ENCODE measurements at places on chromosomes 5 and 9.

DNA sequence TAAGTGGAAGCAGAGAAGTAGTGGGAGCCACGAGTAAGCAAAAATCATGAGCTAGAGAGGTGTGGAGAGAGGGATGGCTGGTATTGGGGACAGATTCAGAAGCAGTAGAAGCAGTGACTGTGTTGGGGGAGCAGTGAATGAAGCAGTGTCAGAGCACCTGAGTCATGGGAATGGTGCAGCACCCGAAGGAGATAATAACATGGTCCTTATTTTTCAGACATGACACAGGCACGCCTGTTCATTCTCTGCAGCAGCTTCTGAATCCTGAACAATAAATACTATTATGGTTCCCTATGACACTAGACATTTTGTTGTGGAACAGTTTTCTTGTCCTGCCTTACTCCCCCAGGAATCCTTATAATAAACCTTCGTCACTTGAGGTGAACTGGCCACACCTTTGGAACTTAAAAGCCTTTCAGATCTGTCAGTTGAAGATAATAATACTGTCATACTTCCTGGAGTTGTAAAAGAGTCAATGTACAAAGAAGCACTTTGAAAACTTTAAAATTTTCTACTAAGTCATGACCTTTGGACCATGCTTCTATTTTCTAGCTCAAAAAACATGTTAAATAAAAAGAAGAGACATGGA is 7.0 kb upstream of the RASA1 start:
- DNase-seq: no peak

DNA sequence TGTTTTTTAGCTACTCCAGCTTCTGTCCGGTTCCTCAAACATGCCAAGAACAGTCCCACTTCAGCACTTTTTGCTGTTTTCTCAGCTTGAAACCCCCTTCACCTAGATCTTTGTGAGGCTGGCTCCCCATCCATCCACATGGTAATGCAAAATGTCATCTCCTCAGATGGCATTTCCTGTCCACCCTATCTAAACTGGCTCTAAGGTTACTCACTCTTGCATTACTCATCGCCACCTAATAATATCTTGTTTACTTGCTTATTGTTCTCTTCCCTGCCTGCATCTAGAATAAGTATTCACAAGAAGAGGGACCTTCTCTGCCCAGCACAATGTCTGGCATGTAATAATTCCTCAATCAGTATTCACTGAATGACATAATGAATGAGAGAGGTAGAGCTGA is 220.1 kb downstream of the FAM114A2 start:
- DNase-seq: no peak

DNA sequence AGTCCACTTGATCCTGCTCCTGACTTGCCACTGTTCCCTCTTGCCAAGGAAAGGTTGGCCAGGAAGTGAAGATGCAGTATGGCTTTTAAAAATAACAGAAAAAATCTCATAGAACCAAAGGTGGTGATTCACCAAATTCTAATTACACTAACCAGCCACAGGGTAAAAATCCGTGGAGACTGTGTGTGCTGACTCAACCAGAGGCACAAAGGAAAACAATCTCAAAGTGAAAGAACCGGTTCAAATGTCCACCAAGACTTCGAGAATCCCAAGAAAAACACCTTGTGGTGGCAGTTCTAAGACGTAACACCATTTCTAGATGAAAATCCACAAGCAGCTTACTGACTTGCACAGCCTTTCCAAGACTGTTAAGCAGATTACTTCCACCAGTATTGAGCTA is 279.1 kb downstream of the TLE1 start:
- DNase-seq: no peak

DNA sequence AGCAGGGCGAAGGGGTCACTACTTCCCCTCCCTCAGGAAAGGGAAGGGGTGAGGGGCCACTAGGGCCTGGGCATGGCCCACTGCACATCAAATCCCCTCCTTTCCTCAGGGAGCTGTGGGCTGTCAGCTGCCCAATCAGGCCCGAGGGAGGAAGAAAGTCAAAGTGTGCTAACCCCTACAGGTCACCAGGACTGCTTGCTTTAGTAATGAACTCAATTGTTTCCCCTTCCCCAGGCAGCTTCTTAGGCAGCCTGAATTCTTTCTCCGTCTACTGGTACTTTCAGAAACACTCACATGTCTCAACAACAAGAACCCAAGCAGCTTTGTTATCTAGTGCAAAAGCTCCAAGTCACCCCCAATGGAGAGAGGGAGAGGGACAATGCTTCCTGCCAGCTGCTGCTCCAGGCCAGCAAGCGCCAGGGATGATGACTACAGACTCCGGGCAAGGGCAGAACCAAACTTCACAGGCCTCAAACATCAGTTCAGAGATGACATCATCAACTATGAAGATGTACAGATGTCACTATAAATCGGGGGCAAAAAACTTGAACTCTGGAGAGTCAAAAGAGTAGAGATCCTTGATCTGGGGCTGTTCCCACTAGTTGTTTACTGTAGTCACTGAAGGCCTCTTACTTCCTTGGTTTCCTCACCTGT is 100.7 kb downstream of the SLIT3 start:
- DNase-seq: no peak

DNA sequence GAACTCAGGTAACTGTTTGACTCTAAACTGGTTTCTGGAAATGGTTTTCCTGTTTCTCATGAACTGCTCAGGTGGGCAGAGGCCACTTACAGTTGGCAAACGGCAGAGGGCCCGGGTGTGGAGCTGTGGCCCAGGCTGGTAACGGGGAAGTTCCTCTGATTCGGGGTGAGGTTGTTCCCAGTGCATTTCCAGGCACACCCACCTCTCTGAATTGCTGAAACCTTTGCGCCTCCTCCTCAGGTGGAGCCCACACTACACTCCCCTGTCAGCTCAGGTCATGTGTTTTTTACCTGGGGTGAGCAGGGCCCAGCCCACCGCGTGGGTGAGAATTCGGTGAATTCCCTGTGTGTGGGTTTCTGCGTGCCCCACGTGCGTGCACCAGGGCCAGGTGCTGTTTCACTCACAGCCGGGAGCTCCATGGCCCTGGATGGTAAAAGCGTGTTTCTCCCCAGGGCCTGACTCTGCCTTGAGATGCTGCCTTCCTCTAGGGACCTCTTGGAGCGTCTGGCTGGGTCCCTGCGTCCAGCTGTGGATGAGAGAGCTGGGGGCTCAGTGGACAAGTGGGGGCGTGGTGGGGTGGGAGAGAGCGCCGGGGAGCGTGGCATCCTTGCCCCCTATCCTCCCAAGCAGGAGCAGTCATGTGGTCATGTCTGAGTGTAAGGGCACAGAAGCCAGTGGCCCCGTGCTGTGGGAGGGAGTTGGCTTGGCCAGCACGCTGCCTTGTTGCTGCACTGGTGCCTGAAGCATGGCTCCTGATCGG is 33.5 kb upstream of the LPCAT1 start:
- DNase-seq: no peak

DNA sequence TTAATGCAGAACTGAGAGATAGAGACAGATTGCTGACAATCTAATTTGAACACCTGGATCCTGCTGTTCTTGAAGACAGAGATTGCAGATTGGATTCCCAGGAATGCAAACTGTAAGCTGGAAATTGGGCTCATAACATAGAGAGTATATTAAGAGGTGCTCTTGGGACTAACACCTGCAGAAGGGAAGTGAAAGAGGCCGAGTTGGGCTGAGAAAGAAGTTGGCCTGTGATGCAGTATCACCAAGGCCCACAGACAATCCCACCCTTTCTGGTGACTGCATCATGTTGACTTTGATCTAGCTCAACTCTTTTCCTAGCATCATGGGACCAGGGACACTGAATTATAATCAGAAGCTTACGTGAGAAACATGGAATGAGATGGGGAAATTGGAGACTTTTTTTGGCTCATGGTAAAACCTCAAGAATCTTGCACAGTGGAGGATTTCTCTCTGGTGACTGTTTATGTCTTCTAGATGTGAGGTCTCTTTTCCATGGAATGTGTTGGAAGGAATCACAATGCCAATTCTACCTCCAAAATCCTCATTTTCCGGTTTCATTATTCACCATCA is 36.5 kb upstream of the NUDT12 start:
- no peak for DNase-seq

GRCh38 chr9:90774682-90775081 is 26.9 kb upstream of the SYK start:
- no peak for DNase-seq

DNA sequence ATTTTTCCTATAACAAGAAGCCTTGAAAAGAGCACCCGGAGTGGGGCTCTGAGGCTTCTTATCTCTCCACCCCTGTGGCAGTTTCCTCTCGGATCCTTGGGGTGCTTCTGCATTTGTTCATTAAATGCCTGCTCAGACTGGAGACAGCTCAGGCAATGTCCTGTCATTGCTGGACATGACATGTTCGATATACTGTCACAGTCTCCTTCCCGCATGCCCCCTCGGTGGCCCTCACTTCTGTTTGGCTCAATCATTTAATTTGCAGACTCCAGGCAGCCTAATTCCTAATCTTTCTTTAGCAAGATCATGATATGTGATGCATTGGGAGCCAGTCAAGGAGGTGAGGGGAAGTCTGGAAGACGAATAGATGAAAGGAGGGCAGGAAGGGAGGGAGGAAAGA is 37.5 kb upstream of the CPEB4 start:
- no peak for DNase-seq

- peak; percentile 63 for DNase-seq
These were observed 72.3 kb downstream of the ICE1 start for GRCh38 chr5:5494489-5495402.

- no peak for DNase-seq
These were observed 1.7 kb upstream of the CANX start for GRCh38 chr5:179697108-179697507.

- no peak for DNase-seq
These were observed 43.8 kb upstream of the SUSD1 start for GRCh38 chr9:112218908-112219307.

GRCh38 chr5:66239034-66239433 is 94.9 kb downstream of the SREK1 start:
- no peak for DNase-seq

GRCh38 chr5:76305269-76305668 is 97.8 kb upstream of the IQGAP2 start:
- no peak for DNase-seq

GRCh38 chr5:2755076-2755680 is 3.7 kb upstream of the IRX2 start:
- no peak for DNase-seq

- no peak for DNase-seq
These were observed 219.3 kb downstream of the SMARCA2 start for GRCh38 chr9:2234371-2234893.
